ELR (cell line): ENCODE measurements at places on chromosomes 5 and 9.

GRCh38 chr9:108297073-108297472 lies 558.7 kb downstream of the ACTL7B start:
- peak; percentile 10 for DNase-seq

DNA sequence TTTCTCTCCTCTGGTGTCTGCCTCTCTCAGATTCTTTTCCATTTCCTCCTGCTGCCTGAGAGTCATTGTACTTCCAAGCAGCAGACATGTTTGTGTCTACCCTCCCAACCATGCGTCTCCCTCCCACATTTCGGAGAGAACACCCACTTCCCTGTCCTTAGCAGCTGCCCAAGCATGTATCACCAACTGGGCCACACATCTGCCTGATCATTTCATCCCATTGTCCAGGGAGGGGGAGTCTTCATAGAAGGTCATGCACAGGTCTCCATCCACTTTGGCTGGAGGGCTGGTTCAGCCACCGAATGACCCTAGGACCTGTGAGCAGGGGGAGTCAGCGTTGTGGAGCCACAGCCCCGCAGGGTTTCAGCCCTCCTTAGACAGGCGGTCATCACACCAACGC lies 75.4 kb downstream of the MAP1B start:
- no peak for DNase-seq

GRCh38 chr9:76687861-76688391 lies 76.3 kb upstream of the PCA3 start:
- peak; percentile 85 for DNase-seq

GRCh38 chr5:95808013-95808685 lies 14.4 kb downstream of the GLRX start:
- DNase-seq: no peak

GRCh38 chr5:126301056-126301455 lies 122.2 kb upstream of the GRAMD2B start:
- DNase-seq: no peak

DNA sequence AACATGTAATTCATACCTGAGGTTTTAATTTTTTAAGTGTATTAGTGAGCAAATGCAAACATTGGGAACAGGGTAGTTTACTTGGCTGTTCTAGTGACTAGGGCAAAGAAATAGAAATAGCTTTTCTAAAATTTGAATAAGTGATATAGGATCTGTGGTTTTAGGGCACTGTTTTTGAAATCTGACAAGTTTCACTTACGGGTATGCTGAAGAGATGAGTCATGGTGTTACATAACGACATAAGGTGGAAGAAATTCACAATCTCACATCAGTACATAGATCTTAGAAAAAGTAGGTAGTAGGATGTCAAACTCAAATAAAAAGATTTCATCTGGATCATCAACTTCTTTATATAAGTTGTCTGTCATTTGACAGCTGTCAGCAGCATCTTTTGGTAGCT lies 772.3 kb downstream of the MAT2B start:
- DNase-seq: peak; percentile 35

- peak; percentile 81 for DNase-seq
These were observed 802 bp downstream of the CCDC107 start for GRCh38 chr9:35658968-35659220.

DNA sequence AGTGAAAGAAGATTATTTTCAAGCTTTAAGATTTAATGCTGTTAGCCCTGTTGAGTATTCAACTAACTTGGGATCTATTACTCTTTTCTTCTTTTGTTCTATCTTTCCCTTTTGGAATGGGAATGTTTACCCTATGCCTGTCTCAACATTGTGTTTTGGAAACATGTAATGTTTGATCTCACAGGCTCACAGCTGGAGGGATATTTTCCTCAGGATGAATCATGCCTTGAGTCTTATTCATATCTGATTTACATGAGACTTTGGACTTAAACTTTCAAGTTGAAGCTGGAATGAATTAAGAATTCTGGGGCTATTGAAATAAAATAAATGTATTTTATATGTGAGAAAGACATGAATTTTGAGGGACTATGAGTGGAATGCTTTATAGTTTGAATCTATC lies 607.8 kb upstream of the PTGER4 start:
- peak; percentile 28 for DNase-seq

DNA sequence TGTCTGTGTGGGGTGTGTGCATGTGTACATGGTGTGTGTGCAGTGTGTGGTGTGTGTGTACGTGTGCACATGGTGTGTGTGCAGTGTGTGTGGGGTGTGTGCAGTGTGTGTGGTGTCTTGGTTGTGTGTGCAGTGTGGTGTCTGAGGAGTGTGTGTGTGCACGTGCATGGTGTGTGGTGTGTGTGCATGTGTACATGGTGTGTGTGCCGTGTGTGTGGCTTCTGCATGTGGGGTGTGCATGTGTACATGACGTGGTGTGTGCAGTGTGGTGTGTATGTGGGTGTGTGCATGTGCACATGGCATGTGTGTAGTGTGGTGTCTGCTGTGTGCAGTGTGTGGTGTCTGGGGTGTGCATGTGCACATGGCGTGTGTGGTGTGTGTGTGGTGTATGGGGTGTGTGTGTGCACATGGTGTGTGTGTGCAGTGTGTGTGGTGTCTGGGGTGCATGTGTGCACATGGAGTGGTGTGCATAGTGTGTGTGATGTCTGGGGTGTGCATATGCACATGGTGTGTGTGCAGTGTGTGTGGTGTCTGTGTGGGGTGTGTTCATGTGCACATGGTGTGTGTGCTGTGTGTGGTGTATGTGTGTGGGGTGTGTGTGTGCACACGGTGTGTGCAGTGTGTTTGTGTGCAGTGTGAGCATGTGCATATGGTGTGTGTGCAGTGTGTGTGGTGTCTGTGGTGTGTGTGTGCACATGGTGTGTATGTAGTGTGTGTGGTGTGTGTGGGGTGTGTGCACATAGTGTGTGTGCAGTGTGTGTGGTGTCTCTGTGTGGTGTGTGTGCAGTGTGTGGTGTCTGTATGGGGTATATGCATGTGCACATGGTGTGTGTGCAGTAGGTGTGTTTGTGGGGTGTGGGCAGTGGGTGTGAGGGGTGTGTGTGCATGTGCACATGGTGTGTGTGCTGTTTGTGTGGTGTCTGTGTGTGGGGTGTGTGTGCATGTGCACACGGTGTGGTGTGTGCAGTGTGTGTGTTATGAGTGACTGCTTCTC lies 40.6 kb upstream of the ZNG1F start:
- peak; percentile 3 for DNase-seq

DNA sequence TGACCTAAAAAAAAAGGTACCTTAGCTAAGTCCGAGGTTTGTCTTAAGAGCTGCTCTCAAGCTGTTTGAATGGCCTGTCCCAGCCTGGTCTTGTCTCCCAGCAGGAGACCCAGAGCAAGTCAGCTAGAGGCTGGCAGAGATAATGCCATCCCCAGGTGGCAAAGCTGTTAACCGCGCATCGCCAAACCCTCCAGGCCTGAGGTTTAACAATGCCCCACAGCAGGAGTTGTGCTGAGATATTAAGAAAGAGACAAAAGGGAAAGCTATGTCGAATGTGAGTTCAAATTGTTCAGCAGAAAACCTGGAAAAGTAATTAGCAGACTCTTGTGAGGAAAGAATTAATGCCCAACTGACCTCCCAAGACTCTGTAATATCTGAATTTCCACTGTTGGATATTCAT lies 187.1 kb downstream of the FSTL4 start:
- DNase-seq: no peak

GRCh38 chr9:2874001-2874750 lies 30.3 kb upstream of the PUM3 start:
- DNase-seq: no peak
